ENCODE measurements at places on chromosomes 4 and X.

DNA sequence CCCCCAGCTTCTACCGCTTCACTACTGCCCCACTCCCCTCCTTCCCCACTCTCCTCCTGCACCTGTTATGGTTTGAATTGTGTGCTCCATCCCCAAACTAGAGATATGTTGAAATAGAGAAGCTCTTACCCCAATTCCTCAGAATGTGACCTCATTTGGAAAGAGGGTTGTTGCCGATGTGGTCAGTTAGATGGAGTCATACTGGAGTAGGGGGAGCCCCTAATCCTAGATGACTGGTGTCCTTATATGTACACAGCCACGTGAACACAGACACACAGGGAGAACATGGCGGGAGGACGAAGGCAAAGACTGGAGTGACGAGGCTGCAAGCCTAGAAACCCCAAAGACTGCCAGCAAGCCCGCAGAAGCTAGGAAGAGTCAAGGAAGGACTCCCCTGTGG is 84.3 kb downstream of the FHDC1 start:
- DNase-seq = no peak

DNA sequence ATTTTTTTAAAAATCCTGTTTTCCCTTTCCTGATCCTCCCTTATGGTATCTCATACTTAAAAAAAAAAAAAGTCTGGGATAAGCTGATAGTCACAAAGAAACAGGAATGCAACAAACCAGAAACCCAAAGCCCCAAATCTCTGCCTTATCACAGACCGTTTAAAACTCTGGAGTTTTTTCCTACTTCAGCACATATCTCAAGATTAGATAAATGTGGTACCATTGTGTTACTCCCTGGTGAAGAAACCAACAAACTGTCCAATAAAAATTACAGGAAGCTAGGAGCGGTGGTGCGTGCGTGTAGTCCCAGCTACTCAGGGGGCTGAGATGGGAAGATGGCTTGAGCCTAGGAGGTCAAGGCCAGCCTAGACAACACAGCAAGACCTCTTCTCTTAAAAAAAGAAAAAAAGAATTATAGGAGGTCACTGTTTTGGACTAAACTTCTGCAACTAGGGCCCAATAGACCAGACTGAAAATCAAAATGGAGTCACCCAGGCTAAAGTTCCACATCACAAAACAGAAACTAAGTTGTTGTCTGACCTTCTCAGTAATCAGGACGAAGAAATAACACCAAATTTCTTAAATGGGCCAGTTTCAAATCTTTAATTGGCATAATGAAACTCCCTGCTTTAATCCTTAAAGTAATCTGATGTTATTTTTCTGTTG is 51.9 kb downstream of the RBM47 start:
- DNase-seq = no peak

- no peak for DNase-seq
Measured at GRCh38 chrX:101483705-101484104, 1.6 kb upstream of the ARMCX4 start.

DNA sequence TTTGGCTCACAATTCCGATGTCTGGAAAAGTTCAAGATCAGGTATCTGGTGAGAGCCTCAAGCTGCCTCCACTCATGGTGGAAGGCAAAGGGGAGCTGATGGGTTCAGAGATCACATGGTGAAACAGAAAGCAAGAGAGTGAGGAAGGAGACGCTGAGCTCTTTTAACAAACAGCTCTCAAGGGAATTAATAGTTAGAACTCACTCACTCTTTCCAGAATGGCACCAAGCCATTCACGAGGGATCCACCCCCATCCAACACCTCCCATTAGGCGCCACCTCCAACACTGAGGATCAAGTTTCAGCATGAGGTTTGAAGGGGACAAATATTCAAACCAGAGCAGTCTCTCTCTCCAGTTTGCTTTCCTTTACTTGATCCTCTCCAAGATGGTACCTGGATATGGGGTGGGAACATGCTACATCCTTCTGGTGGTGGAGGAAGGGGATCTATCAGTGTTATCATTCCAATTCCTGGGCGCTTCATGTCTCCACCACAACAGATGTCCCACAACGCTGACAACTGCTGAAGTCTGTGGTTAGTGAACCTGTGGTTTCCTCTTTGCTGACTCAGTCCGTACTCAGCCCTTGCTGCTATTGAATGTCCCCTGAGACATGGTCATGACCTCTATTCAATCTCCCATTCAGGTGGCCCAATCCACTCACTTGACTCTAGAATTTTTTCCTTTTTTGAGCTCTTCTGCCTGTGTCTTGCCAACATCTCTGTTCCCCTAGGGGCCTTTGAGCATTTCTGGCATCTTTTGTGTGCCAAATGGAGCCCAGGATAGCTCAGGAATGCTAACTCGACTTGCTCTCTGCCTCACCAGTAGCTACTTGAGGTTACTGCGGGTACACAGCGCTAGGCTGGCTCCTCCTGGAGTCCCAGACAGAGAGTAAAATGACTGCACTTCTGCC is 395.2 kb downstream of the MID1IP1 start:
- peak; percentile 20 for DNase-seq

DNA sequence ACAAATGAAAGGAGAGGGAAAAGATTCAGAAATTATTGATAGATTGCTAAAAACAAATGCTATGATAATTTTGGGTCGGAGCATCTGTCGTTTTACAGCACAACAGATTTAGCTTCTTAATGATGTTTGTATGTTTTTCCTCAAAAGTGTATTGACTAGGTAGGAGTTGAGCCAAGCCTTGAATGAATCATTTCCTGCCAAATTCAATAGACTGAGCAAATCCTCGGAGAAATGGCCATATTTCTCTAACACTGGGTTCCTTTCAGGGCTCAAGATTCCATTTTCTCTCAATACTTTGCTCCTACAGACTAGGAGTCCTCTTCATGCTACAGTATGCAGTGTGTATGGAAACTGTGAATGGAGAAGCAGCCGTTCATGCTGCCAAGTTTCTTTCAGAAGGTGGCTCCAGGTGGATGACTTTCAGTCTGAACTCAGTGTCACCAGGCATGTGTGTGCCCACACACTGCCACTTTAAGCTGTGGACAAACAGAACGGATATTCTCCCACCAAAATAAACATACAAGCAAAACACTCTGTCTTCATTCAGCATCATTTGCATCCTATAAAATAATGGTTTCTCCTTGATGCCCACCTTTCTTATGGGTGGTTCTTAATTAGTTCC is 146.0 kb downstream of the TBL1X start:
- no peak for DNase-seq

DNA sequence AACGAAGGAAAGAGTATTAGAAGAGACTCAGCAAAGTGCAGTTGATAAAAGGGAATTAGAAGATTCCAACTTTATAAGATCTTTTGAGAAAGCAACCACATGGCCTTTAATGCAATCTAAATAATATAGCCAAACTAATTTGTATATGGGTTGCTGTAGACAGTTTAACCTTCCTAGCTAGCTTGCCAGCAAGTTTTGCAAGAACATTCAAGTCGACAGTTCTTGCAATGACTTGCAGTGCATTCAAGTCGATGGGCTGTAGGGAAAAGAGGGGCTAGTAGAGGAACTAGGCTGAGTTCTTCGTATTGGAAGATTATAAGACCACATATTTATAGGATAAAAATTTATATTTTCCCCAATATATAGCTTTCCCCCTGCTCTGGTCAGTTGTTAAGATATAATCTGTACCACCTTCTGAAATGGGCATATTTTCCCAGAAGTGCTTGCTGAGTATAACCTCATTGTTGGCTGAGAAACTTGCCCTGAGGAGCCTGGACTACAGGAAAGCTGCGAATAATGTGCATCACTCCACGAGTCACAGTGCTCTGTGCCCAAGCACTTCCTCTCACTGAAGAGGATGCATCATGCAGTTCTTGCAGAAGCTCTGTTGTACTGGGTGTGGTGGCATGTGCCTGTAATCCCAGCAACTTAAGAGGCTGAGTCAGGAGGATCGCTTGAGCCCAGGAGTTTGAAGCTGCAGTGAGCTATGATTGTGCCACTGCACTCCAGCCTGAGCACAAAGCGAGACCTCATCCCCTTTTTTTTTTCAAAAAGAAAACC is 56.7 kb downstream of the DOCK11 start:
- DNase-seq = peak; percentile 81

DNA sequence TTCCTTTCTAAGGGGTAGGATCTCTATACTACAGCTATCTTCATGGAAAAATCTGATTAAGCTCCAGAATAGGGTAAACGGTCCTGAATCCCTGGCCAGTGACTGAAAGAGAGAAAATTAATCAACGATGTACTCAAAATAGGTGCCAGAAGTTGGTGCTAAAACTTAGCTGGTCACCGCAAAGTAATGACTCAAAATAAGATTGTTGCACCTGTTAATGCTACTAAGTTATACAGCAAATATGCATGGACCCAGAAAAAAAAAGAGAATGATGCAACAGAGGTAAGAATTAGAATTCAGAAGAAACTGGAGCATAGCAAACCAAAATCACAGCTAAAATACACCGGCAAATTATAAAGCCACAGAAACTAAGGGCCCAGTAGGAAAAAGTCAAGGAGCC is 239.7 kb upstream of the FAM241A start:
- no peak for DNase-seq

Measured in inflammatory macrophage (primary cell).